ENCODE measurements at places on chromosomes 11 and 22.

DNA sequence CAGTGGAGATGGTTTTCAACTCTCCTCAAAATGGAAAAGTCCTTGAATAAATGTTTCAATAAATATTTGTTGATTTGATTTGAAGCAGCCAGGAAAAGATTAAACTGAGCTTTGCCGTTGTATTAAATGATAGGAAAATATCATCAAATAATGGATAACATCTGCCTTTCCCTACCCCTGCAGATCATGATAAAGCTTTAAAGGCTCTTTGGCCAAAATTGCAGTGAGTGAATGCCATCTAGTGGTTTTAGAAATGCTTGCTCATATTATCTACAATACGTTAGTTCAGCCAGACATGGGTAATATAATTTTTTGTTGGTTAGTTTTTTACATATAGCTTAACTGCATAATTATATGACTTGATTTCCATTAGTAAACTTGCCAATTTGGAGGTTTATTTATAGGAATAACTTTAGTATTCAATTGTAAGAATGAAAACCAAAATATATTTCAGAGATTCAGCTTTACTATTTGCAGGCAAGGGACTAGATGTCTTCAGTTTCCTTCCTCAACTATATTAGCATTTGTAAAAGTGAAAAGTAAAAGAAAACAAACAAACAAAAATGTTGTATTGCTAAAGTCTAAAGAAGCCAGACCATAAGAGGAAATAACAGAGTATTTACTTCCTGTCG lies 159.2 kb downstream of the MSANTD4 start:
- DNase-seq, result no peak

DNA sequence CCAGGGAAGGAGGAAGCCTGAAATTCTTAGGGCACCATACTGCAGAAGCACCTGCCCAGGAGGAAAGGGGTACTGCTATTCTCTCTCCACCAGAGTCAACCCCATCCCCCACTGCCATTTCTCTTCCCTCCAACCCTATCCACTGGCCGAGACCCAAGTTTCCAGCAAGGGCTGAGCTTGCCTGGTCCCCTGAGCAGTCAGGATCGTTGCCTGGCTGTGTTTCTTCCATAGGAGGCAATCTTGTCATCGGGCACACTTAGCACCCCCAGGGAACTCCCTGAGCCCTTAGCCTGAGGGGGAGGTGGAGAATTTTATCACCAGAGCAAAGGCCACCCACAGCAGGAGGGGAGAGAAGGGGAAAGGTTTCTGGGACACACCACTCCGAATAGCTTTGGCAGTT lies 115.8 kb upstream of the NECTIN1 start:
- DNase-seq, result no peak

GRCh38 chr11:44127130-44127529 lies 31.7 kb downstream of the EXT2 start:
- DNase-seq, result no peak

GRCh38 chr11:104075706-104076105 lies 39.3 kb downstream of the DDI1 start:
- no peak for DNase-seq

GRCh38 chr11:7256943-7257342 lies 5.2 kb downstream of the SYT9 start:
- no peak for DNase-seq

- no peak for DNase-seq
Measured at GRCh38 chr11:9250139-9250582, 15.0 kb downstream of the DENND5A start.

- no peak for DNase-seq
Measured at GRCh38 chr11:19183646-19184045, 18.1 kb downstream of the CSRP3 start.

DNA sequence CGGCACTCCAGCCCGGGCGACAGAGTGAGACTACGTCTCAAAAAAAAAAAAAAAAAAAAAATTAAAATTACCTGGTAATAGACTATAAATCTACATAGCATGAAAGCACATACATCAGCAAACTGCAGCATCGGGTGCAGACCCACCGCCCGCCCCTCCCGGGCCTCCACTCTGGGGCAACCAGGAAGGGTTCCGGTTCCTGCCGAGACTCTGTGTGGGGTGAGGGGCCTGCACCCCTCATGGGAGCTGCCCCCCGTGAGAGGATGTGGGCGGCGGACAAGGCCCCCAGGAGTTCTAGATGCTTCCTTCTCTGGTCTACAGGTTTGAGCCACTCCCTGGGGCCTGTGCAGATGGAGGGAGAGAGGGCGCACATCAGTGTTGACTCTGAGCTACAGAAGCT lies 9.1 kb downstream of the DRD4 start:
- no peak for DNase-seq

DNA sequence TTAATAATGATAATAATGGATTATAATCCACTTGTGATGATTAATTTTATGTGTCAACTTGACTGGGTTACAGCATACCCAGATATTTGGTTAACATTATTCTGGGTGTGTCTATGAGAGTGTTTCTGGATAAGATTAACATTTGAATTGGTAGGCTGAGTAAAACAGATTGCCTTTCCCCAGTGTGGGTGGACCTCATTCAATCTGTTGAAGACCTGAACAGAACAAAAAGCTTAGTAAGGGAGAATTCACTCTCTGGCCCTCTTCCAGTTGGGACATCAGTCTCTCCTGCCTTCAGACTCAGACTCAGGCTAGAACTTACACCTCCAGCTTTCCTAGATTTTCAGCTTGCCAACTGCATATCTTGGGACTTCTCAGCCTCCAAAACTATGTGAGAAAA lies 37.3 kb upstream of the RRAS2 start:
- DNase-seq, result no peak

GRCh38 chr22:23067691-23068090 lies 2.6 kb upstream of the GNAZ start:
- DNase-seq, result no peak

DNA sequence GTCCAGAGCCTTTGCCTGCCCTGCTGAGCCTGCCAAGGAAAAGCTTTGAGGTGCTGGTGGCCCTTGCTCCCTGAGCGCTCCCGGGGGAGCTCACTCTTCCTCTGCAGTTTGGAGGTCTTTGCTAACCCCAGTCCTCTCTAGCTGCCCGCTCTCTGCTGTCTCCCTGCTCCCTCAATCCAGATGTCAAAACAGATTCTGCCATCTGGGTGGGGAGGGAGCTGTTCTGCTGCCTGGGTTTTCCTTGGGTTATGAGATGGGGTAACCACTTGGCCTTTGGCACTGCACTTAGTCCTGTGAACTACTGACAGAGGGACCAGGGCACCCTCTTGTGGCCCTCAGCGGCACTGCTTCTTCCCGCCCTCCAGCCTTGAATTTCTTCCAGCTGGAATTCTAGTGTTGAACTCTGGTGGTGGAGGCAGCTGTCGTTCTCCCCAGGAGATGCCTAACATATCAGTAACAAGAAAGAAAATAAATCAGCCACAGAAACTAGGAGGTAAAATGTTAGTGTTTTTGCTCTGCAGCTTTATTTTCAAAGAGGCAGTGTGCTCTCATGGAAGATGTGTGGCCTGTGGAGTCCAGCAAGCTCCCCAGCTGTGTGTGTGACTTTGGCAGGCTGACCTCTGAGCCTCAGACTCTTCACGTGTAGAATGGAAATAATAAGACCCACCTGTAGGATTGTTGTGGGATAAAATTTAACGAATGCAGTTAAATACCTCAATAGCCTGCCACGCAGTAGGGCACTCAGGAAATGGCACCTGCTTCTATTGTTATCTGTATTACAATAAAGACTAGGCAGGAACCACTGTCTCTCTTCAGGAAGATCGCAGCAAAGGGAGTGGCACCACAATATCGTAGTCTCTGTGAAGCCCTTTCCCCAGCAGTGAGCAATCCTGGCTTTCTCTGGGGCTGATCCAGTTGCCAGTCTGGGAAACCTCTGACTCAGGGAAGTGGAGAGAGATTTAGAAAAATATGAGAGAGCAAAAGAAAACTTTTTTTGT lies 23.4 kb downstream of the ARFGAP2 start:
- DNase-seq, result peak; percentile 62

DNA sequence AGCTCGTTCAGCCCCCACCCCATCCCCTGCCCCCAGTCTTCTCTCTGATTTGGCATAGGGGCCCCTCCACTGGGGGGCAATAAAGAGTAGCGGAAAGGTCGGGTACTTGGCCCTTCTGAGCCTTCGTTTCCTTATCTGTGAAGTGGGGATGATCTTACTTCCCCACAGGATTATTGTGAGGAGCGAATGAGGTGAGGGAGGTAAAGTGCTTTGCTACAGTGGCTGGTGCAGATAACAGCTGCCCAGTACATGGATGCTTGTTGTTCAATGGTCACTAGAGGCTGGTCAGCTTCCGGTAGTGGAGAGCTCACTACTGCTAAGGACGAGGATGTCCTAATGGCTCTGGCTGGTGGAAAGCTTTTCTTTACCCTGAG lies 101.2 kb downstream of the CEP164 start:
- no peak for DNase-seq

GRCh38 chr11:65489035-65489705 lies 9.7 kb upstream of the MALAT1 start:
- no peak for DNase-seq

- DNase-seq, result no peak
Measured at GRCh38 chr11:6405052-6405667, 13.7 kb downstream of the APBB1 start.

DNA sequence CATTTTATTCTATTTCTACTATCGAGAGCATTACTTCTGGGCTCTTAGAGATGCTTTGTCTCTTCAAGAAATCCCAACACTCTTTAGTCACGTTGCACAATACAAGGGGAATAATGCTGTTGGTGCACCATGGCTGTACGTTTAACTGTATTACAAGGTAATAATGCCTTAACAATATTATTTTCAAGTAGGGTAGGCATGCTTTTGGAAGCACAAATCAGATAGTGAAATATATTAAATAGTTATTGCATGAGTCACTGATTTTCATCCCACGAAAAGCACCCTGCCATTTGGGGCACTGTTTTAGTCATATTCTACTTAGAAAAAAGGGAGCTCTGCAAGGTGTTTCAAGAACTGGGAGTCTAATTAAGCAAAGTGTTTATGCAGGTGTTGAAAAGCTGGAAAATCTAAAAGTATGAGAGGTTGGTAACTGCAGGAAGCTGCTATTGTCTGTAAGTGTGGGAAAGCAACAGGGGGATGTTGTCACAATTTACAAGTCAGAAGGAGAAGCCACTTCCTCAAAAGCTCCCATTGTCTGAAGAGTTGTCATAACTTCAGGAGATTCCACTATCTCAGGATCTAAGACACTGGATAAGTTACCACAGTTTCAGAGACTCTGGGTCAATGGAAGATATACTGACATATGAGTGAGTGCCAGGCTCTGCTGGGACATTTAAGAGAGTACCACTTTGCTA lies 218.2 kb downstream of the JRKL start:
- DNase-seq, result no peak

DNA sequence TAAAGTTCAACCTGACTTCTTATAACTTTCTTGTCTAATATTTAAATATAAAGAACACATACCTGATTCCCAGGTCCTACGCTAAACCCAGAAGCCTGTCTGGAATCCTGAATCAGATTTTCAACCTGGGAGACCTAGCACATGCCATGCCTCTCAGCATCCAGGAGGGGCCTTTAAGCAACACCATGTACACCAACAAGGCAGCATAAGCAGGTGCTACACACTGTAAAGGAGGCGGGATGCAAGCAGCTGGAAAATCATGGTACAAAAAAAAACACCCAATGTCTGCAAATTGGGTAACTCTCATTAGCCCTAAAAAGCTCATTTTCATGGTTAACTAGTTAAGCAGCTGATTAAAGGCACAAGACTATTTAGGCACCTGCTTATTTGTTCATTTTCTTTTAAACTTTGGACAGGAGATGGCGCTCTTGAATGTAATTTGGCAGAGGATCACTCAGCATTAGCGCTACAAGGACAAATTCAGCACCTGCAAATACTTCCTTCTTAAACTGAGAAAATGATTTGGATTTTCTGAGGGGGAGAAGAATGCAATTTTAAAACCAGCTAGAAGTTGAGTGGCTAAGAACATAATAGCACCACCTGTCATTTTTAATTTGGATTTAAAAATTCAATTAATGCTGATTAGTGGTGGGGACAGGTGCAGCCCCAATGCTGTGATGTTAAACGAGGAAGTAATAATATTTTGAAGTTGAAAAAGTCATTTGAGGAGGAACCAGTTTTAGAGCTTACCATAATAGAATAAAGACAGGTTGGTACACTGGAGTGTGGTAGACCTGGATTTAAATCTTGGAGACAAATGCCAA lies 104.0 kb downstream of the FAR1 start:
- DNase-seq, result no peak

DNA sequence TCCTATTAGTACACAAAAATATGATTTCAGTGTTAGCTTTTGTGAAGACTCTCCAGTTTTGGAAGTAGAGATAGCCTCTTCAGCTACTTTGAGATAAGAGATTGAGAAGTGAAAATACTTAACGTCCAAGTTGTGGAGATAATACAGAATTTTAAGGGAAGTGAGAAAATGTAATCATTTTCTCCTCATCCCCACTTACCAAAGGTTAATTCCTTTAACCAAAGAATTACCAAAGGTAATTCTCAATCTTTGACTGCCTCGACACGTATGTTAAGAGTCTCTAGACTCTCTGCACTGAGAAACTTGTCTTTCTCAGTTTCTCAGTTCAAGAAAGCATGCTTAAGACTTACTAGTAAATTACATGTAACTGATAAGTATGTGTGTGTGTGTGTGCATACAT lies 15.3 kb downstream of the C11orf54 start:
- no peak for DNase-seq

DNA sequence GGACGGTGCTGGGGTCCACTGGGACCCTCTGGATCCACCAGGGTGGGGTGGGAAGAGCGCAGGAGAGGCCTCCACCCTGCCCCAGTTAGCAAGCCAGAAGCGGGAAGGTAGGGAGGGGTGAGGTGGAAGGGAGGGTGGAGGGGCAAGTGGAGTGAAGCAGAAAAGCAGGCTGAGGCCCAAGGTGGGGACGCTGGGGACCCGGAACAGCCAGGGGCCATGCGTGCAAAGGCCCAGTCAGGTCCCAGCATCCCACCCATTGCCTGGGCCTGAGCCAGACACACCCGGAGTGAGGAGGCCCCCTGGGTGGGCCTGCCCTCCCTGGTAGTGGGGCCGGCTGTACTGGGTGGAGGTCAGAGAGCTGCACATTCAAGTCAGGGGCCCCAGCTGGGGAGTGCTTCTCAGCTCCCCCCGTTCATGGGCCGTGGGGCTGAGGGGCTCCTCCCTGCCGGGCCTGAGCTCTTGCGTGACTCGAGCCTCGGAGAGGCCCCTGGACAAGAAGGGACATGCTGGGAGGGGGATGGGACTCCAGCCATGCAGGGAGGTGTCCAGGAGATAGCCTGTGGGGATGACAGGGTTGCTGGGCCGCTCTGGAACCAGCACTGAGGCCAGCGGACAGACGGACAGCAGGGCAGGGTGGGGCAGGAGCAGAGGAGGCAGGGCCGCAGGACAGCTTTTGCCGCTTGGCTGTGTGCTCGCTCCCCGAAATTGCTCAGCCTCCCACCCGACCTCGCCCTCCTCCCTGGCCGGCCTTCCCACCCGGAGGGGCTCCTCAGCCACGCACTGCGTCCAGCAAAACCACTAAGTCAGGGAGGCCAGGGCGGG lies 7.7 kb downstream of the TNNT3 start:
- no peak for DNase-seq

GRCh38 chr22:39475902-39476301 lies 19.1 kb downstream of the MGAT3 start:
- DNase-seq, result no peak

All from GOT3 (cell line).